Activated CD4-positive, alpha-beta T cell treated with anti-CD3 and anti-CD28 coated beads, Interleukin-2, amount 50 U/mL, for 4 hours (primary cell): ENCODE measurements at places on chromosomes 12 and 14.

DNA sequence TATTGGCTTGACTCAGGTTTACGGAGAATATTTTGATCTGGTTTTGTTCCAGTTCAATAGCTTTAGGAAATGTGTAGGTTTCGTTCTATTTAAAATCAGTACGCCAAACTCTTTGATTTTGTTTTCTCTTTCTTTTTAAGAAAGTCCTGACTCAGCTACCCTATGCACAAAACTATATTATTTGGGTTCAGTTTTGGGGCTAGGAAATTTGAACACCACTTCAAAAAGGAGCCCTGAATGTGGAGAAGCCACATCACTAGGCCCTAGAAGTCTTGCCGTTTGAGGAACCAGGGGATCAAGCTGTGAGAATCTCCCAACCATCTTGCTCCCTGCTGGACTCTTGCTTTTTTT, 168.2 kb upstream of the BCL2L14 start:
- DNase-seq = no peak

DNA sequence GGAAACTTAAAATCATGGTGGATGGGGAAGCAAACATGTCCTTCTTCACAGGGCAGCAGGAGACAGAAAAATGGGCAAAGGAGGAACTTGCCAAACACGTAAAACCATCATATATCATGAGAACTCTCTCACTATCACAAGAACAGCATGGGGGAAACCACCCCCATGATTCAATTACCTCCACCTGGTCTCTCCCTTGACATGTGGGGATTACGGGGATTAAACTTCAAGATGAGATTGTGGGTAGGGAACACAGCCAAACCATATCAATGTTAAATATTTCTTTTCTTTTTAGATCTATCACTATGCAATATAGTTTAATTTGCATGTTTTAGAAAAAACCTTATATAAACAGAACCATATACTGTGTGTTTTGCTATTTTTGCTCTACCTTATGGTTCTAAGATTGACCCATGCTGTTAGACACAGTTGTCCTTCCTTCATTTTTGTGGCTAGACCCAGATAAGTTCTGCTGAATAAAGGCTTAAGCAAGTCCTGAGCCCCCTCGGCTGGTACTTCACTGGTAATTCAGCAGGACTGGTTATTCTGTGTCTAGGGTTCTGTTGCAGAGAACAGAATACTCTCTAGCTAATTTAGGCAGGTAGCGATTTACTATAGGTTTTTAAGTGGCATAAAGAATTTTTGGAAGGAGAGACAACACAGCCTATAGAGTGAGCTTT, 253.7 kb upstream of the HMGA2 start:
- no peak for DNase-seq

DNA sequence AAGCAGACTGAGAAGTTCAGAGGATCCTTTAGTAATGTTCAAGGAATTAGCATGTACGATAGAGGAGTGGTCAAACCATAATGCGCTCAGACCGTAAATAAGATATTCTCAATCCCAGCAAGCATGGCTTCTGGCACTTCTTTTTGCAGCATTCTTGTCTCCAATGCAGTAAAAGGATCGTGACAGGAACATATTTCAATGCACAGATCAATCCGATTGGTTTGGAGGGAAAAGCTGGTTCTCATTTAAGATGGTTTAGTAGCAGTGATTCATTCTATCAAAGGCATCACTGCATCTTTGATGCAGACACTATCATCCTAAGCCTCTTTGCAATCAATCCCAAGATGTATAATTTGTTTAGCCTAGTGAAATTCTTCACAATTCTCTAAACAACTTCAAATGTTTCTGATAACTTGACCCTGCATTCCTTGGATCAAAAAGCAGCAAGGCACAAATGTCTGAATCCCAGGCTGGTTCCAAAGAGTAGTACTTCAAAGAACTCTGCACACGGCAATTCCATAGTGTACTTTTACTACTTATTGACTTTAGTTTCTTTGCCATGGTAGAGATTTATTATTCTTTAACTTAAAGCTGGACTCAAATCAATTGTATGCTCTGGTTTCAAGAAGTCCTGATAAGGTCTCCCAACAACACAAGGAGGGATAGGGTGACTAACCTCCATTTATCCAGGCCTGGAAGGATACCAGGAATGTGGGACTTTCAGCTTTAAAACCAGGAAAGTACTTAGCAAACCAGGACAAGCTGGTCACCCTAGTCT, 96.8 kb upstream of the MDM1 start:
- DNase-seq = no peak

GRCh38 chr12:2537868-2538541, 256.8 kb upstream of the FKBP4 start:
- no peak for DNase-seq

DNA sequence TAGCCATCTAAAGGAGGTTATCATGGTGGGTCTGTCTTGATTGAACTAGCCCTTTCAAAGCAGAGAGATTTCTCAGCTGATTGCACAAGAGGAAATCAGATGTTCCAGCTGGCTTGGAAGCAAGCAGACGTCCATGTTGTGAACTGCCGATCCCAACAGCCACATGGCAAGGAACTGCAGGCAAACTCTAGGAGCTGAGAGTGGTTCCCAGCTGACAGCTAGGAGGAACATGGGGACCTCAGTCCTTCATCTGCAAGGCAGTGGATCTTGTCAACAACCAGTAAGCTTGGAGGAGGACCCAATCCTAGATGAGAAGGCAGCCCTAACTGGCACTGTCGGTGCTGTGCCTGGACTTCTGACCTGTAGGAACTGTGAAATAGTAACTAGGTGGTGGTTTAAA, 7.7 kb downstream of the ACVR1B start:
- DNase-seq = no peak

- DNase-seq = peak; percentile 66
These were observed 11.7 kb downstream of the HDAC7 start for GRCh38 chr12:47808050-47808449.

DNA sequence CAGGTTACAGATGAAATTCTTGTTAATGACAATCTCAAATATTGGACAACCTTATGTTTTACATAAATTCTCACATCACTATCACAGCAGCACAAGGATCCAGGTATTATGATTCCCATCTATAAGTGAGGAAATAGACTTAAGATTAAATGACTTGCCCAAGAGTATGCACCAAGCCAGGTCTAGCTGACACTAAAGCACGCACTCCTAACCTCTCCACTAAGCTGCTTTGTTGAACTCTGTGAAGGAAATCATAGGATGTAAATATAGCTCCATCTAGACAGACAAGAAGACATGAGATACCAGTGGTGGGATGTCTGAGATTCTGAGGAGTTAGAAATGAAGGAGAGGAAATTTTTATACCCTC, 87.9 kb downstream of the PHLDA1 start:
- no peak for DNase-seq

- DNase-seq = no peak
These were observed 84.7 kb downstream of the SLC41A2 start for GRCh38 chr12:104873374-104873773.

- no peak for DNase-seq
These were observed 21.2 kb downstream of the TAS2R50 start for GRCh38 chr12:10965476-10965875.

DNA sequence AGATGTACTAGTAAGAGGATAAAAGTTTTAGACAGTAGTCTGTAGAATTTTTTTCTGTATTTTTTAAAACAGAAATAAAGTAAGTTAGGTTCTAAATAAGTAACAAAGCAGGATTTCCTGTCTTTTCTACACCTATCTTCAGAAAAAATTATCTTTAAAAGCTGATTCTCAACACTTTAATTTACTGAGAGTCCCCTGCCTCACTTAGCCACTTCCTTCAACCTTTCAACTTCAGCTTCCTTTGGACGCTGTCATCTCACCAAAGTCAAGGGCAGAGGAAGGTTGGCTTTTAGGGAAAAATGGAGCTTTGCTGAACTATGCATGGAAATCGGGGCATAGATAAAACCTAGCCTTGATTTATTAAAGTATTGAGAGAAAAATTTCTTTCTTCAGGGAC, 44.9 kb upstream of the CERS5 start:
- DNase-seq = no peak

GRCh38 chr14:71166180-71166837, 259.1 kb downstream of the PCNX1 start:
- DNase-seq = no peak

DNA sequence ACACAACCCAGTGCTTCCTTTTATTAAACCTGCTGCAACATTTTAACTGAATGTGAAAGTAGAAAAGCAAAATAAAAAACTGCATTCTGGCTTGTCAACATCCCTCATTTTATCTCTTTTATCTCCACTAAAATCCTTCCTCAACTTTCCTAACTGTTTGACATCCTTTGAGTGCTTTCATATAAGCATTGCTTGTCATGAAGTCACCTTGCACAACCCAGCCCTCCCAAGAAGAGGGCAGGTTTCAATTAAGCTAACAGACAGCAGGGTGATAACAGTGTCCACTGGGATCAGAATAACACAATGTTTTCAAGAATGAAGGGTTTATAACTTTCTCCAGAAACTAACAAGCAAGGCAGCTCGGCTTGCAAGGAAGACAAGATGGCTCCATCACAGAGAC, 16.3 kb upstream of the TSPAN8 start:
- no peak for DNase-seq

GRCh38 chr14:50229681-50230080, 1.7 kb downstream of the SOS2 start:
- no peak for DNase-seq

GRCh38 chr14:26282578-26282977, 315.3 kb downstream of the NOVA1 start:
- DNase-seq = no peak

- no peak for DNase-seq
These were observed 6.1 kb upstream of the NXPH4 start for GRCh38 chr12:57210461-57210860.

- no peak for DNase-seq
These were observed 334.0 kb upstream of the FLRT2 start for GRCh38 chr14:85195872-85196477.

DNA sequence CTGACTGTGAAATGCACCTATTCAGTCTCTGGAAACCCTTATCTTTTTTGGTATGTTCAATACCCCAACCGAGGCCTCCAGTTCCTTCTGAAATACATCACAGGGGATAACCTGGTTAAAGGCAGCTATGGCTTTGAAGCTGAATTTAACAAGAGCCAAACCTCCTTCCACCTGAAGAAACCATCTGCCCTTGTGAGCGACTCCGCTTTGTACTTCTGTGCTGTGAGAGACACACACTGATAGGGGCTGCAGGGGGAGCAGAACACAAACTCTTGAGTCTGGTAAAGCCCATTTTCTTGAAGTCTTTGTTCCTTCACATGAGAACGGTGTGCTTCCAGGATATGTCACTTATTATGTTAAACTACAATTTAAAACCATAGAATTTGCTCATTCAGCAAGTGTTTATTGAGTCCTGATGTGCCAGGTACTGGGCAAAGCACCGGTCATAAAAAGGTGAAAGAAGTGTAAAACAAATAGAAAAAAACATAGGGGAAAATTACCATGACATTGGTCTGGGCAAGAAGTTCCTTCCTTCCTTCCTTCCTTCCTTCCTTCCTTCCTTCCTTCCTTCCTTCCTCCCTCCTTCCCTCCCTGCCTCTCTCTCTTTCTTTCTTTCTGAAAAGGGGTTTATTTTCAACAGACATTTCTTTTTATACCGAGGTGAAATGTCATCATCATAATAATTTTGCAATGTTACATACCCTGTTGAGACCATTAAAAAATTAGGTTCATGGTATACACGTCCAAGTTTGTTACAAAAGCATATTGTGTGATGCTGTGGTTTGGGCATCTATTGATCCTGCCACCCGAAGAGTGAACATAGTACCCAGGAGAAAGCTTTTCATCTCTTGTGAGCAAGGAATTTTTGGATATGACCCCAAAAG, 50.7 kb upstream of the OR4E1 start:
- no peak for DNase-seq

DNA sequence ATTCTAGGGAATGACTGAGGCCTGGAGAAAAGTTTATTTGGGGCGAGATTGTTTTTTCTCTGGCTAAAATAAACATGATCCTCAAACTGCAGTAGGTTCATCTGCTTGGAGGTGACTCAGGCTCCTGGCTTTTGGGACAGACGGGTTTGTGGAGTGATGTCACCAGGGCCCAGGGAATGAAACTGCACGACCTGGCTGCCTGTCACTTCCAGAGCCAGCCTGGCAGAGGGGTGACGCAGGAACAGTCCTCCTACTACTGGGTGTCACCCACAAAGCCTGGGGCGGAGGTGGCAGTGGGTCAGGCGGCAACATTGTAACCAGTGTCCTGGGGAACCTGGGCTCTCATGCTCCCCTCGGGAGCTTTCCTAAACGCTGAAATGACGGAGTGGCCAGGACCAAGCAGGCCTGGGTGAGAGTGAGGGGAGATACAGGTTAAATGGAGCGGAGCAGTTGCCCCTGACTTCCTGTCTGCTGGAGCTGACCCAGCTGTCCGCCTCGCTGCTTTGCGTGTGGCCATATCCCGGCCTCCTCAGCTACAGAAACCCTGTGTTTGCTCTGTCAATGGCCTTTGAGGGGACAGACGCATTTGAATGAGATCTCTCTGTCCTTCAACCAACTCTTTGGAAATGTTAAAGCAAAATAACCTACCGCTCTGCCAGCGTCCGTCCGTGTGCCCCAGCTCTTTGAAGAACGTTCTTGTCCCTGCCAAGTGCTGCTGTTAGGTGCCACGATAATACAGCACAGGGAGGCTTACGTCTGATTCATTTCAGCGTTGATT, 6.5 kb downstream of the HIP1R start:
- no peak for DNase-seq

GRCh38 chr14:65433157-65433556, 20.6 kb downstream of the FUT8 start:
- DNase-seq = no peak

GRCh38 chr12:90390947-90391346, 564.0 kb downstream of the CCER1 start:
- no peak for DNase-seq

GRCh38 chr14:22740020-22740419, 26.5 kb upstream of the OXA1L start:
- DNase-seq = no peak

DNA sequence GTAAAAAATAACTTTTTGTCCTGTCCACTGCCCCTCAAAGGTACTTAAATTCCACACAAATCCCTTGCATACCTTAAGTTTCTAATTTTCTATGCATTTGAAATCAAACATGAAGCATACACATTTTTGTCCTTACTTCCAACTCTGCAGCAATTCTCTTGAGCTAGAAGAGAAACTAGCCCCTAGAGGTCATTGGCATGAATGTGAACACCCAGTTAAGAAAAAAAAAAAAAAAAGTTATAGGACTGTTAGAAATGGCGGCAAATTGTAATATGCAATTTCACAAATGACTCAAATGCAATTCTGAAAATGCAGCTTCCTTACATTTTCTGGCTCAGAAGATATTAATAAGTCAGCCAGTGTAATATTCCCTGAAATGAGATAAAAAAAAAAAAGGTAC, 4.6 kb upstream of the ESR2 start:
- no peak for DNase-seq

GRCh38 chr14:86604561-86604960, 1074.6 kb downstream of the FLRT2 start:
- DNase-seq = no peak

DNA sequence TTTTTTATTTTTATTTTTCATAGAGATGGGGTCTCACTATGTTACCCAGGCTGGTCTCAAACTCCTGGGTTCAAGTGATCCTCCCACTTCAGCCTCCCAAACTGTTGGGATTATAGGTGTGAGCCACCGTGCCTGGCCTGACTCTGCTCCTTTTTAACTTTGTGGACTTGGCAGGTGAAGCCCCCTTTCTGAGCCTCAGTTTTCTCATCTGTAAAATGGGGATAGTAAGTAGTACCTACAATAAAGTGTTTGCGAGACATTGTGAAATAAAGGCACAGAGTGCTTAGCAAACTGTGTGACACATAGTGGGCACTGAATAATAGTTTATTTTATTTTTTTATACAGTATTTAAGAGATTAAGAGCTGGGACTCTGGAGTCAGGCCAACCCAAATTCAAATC, 21.1 kb upstream of the MED13L start:
- no peak for DNase-seq

GRCh38 chr12:131950182-131950913, 606 bp downstream of the EP400 start:
- peak; percentile 54 for DNase-seq

- no peak for DNase-seq
These were observed 11.8 kb upstream of the NUAK1 start for GRCh38 chr12:106150555-106150954.
